ENCODE measurements at places on chromosomes 12 and 14. TPM values are rescaled to one million over a fixed set of nuclear protein-coding genes. Genes with fewer than 3 reads are reported as not detected.

- DNase-seq = no peak
These were observed 2.1 kb downstream of the KIF21A start for GRCh38 chr12:39440781-39441180.

DNA sequence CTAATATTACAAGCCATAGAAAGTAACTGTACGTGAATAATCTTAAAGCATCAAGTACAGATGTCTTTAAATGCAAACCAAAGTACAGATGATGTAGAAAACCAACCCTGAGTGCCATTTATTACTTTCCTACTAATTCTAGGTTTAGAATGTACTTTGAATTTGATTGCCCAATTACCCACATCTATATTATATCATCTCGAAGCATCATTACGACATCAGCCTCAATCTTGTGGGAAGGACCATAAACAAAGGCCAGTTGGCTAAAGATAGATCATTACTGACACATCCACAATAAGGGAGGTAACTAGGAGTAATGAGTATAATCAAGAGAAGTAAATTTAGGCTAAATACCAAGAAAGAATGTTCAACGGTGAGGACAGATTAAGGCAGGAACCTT is 478.9 kb downstream of the BCAT1 start:
- DNase-seq = no peak

The ST8SIA1 gene
- 5.3 TPM for polyA plus RNA-seq

GRCh38 chr12:108732489-108733229 is 1.3 kb upstream of the CORO1C start:
- DNase-seq = no peak

All from right renal pelvis (tissue), 4 donors.